Dorsolateral prefrontal cortex (tissue), 122 donors: ENCODE measurements at places on chromosomes 1 and 21. TPM values are rescaled to one million over a fixed set of nuclear protein-coding genes. Genes with fewer than 3 reads are reported as not detected.

The LCE1F gene
- total RNA-seq: not detected

The CRYAA gene
- not detected for total RNA-seq

The KRTAP27-1 gene
- not detected for total RNA-seq

The TNFRSF1B gene
- 15.6 TPM for total RNA-seq

- no peak for DNase-seq
Measured at GRCh38 chr1:172928412-172928811, 122.3 kb downstream of the TNFSF18 start.

- DNase-seq: peak; percentile 16
Measured at GRCh38 chr1:202967684-202968281, 726 bp upstream of the CYB5R1 start.

DNA sequence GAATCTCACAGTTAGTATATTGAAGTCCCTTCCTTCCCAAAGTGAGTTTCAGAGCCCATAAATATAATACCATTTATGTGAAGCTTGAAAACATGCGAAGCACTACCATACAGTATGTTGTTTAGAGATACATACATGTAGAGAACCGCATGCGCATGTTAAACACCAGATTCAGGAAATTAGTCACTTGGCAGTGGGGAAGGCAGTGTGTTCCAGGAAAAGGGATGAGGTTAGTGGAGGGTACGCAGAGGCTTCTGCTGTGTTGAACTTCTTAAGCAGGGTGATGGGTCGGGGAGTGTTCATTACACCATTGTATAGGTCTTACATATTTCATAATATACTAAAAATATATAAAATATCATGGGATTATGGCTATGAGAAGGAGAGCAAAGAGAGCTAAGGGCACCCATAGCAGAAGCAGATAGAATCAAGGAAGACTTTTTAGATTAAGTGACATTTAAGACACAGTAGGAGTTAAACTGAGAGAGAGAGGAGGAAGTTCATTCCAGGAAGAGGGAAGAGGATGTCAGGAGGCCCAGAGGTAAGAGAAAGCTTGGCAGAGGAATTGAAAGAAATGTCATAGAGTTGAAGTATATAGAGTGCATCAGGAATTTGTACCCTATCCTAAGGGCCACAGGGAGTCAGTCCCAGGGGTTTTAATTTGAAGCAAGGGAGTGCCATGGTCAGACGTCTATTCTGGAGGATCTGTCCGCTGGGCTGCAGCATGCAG is 43.5 kb upstream of the SARS1 start:
- no peak for DNase-seq

GRCh38 chr1:182406012-182406411 is 5.5 kb upstream of the TEDDM1 start:
- DNase-seq: no peak

- no peak for DNase-seq
Measured at GRCh38 chr1:205502111-205502810, 2.2 kb upstream of the CDK18 start.

DNA sequence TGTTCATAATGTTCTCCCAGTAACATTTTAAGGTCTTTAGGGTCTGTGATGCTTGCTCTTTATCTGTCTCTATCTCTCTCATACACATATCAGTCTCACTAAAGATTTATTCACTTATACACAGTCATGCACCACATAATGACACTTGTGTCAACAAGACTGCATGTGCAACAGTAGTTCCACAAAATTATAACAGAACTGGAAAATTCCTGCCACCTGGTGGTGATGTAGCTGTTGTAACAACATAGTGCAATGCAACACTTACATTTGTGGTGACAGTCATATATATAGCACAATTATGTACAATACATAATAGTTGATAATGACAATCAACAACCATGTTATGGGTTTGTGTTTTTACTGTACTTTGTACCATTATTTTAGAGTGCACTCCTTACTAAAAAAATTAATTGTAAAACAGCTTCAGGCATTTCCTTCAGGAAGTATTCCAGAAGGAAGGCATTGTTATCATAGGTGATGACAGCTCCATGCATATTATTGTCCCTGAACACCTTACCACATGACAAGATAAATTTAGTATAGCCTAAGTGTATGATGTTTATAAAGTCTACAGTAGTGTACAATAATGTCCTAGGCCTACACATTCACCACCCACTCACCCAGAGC is 8.1 kb downstream of the TDRD5 start:
- no peak for DNase-seq
